HCEC 1CT (cell line): ENCODE measurements at places on chromosomes 2 and 18.
A peak's percentile ranks its signal among the peaks of the same experiment; 100 is the strongest.

- DNase-seq = no peak
Measured at GRCh38 chr2:118696786-118697465, 150.5 kb downstream of the EN1 start.

GRCh38 chr2:113234721-113235346 is 43.9 kb downstream of the PAX8 start:
- DNase-seq = peak; percentile 44

GRCh38 chr2:164697688-164698461 is 76.6 kb upstream of the GRB14 start:
- peak; percentile 41 for DNase-seq

DNA sequence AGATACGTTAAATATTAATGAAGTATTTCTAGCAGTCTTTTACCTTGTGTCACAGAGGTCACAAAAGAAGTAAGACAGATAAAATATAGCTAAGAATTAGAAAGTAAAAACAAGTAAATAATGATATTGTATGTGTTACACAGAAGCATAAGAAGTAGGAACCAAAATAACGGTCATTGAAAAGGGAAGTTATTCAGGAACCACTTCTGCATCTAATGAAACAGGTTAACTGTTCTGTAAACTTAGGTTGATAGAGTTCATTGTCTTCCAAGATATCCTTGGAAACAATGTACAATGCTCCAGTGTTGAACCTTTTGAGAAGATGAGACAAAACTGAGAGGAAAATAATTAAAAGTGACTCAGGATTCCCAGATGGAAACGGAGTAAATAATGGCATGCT is 57.1 kb upstream of the CD302 start:
- DNase-seq = no peak

- DNase-seq = no peak
Measured at GRCh38 chr2:107932488-107932887, 53.8 kb upstream of the SLC5A7 start.

GRCh38 chr2:159034713-159035112 is 66.3 kb downstream of the TANC1 start:
- DNase-seq = no peak

GRCh38 chr18:13826209-13826608 is 2.3 kb downstream of the MC5R start:
- DNase-seq = no peak

- no peak for DNase-seq
Measured at GRCh38 chr2:2097549-2097948, 233.5 kb downstream of the MYT1L start.

GRCh38 chr2:178271629-178272333 is 77.5 kb downstream of the OSBPL6 start:
- no peak for DNase-seq

GRCh38 chr2:238528953-238529781 is 102.4 kb downstream of the ASB1 start:
- DNase-seq = peak; percentile 59

GRCh38 chr2:2056531-2056930 is 274.5 kb downstream of the MYT1L start:
- no peak for DNase-seq

DNA sequence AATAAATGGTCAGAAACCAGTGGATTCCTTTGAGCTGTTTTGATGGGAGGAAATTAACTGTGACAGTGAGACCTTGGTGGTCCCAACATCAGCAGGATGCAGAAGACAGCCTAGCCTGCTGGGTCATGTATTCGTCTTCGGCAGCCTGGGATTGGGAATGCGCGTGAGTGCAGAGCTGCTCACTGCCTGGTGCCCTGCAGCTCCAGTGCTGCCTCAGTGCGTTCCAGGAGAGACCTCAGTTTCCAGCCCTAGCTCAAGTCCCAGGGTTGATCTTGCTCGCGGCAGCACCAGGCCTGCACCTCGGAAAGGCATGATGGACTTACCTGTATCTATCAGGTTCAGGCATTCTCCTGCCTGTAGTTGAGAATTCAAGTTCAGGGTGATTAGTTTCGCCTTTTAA is 203.9 kb downstream of the SH3RF3 start:
- no peak for DNase-seq

DNA sequence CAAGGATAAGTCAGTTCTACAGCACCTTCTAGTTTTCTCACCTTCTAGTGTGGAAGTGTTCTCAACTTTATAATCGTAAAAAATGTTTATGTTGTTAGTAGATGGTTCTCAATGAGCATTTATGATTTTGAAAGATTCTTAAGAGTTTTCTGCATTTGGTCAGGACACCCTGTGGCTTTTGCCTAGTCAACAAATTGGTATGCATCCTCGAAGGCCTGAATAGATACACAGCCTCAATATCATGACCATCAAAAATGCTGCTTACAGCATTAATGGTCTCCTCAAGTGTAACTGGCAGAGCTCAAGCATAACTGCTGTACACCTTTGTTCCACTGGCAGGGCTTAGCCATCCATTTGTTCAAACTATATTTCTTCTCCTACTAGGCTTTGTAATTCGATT is 96.7 kb downstream of the CRACDL start:
- peak; percentile 71 for DNase-seq

DNA sequence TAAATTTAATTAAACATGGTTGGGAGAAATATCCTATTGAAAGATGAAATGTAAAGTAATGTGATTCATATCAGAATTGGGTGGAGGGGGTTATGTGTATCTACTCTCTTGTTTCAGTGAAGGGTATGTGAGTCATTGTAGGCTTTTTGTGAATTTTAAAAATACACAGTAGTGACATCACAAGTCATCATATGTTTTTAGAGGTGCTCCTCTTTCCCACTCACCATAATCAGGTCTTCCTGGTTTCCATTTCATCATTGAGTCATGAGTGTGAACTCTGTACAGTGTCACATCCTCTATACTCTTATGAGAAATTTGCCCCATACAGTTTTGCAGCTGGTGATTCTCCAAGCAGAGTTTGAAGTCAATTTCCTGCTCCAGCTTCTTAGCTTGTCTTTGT is 18.8 kb downstream of the FSIP2 start:
- peak; percentile 85 for DNase-seq

DNA sequence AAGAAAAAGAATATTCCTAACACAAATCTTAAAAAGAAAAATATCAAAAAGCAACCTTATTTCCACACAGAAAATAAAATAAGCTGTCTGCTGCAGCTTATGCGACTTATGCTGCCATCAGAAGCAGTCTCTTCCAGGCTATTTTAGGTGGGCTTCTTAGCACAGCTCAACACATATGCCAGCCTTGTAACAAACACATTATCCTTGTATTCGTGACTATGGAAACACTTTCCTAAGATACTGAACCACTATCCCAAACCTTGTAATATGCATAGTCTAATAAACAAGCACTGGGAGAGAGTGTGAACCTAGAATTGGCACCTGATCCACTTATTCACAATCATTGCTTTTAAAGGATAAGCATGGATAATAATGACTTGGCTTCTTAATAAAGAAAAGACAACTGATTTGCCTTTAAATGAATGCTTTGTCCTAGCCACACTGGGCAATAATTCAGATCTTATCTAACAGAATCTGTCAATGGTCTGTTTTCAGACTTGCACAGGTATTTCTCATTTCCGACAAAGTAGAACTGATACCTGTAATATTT is 40.0 kb upstream of the RNU4ATAC start:
- DNase-seq = no peak

- DNase-seq = no peak
Measured at GRCh38 chr2:84841577-84841976, 39.3 kb downstream of the TRABD2A start.
